Activated CD4-positive, alpha-beta T cell treated with anti-CD3 and anti-CD28 coated beads, Interleukin-2, amount 50 U/mL, for 1 hour (primary cell): ENCODE measurements at places on chromosomes 1 and 21.

- DNase-seq = no peak
Measured at GRCh38 chr1:33273406-33273805, 17.1 kb downstream of the ZNF362 start.

DNA sequence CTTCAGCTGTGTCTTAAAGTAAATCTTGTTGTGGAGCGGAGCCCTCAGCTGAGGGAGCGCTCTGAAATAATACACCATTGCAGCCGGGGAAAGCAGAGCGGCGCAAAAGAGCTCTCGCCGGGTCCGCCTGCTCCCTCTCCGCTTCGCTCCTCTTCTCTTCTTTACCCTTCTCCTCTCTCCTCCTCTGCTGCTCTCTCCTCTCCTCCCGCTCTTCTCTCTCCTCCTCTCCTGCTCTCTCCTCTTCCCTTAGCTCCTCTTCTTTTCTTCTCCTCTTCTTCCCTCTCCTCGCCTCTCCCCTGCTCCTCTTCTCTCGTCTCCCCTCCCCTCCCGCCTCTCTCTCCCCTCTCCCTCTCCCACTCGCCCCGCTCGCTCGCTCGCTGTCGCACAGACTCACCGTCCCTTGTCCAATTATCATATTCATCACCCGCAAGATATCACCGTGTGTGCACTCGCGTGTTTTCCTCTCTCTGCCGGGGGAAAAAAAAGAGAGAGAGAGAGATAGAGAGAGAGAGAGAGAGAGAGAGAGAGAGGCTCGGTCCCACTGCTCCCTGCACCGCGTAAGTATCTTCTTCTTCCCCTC is at the start of gene PROX1:
TSS of gene PROX1 (plus strand) at position 47 of the 580 bp plus-strand sequence. CDS start 8,563 bp downstream, outside the sequence.
- DNase-seq = peak; percentile 38

- no peak for DNase-seq
Measured at GRCh38 chr1:64062941-64063581, 140.4 kb upstream of the UBE2U start.

GRCh38 chr1:147598621-147599361 is 57.5 kb downstream of the BCL9 start:
- DNase-seq = peak; percentile 27

GRCh38 chr1:164562947-164563520 is 4.0 kb downstream of the PBX1 start:
- no peak for DNase-seq

- no peak for DNase-seq
Measured at GRCh38 chr1:185267301-185267700, 49.7 kb downstream of the IVNS1ABP start.

DNA sequence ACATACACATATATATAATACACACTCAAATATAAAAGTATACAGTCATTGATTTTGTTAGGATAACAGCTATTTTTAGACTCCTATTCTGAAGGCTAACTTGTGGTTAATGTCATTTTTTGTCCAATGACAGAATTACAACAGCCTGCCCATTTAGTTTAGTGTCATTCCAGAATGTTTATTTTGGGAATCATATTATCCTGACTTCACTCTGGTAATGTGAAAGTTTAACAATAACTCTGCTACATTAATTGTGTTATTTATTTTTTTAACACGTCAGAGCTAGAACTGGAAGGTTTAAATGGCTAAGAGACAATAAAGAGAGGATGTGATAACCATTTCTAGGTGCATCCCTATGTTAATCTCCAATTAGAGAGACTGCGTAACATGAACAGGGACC is 648.1 kb downstream of the USP25 start:
- DNase-seq = no peak

- no peak for DNase-seq
Measured at GRCh38 chr1:154856049-154856448, 14.0 kb downstream of the KCNN3 start.
